ENCODE measurements at places on chromosomes 16 and 17.

DNA sequence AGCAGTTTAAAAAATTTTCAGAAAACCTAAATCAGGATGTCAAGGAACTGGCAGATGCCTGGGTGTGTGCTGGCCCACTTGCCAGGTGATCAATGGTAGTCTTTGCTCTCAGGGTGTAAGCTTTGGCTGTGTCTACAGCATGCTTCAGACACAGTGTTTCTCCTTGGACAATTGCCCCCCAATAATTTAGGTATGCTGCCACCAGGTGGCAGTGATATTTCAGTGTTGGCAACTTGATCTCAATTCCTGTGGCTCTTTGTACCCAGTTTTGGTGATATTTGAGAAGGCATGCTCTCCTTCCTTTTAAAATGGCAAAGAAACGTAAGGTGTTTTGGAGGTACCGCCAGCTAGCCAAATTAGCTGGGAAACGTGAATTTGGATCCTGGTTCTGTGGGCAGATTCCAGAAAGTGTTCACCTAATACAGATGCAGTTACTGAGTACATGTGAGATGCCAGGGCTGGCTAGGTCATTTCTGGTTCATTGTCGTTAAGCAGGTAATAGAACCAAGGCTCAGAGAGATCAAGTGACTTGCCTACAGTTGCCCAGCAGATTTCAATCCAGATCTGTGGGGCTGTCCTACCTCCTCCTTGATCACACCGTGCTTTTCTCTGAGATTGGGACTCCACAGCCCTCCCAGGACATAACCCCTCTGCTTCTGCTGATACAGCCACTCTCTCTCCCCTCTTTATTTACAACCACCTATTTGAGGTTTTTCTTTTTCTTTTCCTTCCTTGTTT is 155.6 kb upstream of the PLCG2 start:
- DNase-seq: peak; percentile 66

DNA sequence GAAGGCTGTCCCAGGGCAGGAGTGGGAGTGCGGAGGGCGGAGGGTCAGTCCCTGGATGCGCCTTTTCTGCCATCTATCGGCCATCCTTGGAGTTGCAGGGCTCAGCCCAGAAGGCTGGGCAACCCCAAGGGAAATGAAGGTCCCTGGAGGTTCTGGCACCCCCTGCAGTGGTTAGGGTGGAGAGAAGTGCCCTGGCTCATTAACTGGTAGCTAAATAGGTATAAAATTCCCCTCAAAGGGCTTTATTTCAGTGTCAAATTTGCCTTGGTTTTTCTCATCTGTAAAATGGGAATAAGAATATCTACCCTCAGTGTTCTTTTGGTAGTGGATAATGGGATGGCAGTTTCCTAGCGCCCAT is 22.4 kb downstream of the C17orf75 start:
- DNase-seq: peak; percentile 80

- DNase-seq: peak; percentile 68
These were observed 5.4 kb upstream of the PRR35 start for GRCh38 chr16:554640-555365.

GRCh38 chr17:65523411-65523810 is 38.0 kb downstream of the AXIN2 start:
- no peak for DNase-seq

DNA sequence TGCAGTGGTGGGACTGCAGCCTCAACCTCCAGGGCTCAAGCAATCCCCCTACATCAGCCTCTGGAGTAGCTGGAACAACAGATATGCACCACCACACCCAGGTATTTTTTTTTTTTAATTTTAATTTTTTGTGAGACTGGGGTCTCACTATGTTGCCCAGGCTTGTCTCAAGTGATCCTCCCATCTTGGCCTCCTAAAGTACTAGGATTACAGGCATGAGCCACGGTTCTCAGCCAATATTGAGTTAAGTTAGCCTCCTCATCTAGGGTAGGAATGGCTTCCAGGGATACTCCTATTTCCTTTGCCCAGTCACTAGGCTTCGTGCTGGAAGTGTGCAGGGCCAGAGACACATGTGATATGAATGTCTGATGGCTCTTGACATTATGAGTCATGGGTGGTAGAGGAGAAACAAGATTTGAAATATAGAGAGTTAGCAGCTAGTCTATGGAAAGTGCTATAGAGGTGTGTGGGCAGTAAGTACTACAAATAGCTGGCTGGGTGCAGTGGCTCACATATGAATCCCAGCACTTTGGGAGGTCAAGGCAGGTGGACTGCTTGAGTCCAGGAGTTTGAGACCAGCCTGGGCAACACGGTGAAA is 8.0 kb upstream of the HES7 start:
- DNase-seq: no peak

GRCh38 chr16:81616321-81617020 is 162.6 kb upstream of the PLCG2 start:
- peak; percentile 55 for DNase-seq

GRCh38 chr16:1377406-1378010 is 25.8 kb downstream of the GNPTG start:
- DNase-seq: no peak

DNA sequence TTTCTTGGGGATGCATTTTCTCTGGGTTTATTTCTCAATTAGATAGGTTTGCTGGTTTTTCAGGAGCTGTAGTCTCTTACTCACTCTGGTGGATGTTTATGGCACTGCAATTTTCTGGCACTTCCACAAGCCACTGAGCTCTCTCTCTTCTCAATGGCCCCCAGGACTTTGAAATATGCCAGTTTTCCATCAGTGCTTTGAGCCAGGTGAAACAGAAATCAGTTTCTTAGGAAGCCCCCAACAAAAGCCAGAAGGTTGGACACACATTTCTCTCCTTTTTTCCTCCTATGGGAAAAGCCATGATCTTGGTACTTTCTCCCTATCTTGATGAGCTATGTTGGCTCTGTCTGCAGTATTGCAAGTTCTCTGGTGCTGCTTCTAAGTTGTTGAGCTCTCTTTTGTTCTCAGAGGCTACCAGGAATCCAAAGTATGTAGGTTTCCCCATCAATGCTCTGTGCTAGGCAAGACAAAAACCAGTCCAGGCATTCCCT is 90.7 kb upstream of the SMIM36 start:
- DNase-seq: peak; percentile 83

- no peak for DNase-seq
These were observed 457.0 kb downstream of the WWOX start for GRCh38 chr16:78556421-78556820.

DNA sequence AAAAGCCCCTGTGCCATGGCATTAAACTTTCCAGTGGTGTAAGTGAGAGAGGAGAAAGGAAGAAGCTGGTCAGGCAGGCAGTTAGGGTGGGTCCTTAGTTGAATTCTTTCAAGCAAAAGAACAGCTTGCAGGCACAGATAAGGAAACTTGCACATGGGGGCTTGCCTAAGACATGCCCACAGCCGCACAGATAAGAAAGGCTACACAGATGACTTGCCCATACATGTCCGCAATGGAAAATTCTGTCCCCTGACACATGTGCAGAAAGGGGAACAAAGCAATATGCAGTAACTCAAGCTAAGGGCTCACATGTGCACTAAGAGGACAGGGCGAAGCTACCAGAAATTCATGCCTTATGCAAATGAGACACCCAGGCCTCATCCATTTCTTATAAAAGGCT is 69.9 kb downstream of the GSG1L start:
- no peak for DNase-seq

DNA sequence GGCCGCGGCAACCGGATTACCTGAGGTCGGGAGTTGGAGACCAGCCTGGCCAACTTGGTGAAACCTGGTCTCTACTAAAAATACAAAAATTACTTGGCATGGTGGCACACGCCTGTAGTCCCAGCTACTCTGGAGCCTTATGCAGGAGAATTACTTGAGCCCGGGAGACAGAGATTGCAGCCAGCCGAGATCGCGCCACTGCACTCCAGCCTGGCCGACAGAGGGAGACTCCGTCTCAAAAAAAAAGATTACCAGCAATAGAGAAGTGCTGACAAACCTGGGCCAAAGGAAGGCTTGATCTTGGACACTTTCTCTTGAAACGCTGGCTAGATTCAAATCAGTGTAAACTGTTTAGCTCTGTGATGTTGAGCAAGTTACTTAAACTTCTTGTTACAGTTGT is 4.3 kb downstream of the MT1H start:
- DNase-seq: no peak

GRCh38 chr17:75666959-75667790 is at the start of the genes RECQL5 and SAP30BP:
RECQL5 (minus strand) TSS chr17:75667154; CDS start chr17:75666557, 597 bp downstream.
SAP30BP (plus strand) TSS chr17:75667338; CDS start chr17:75667373, 35 bp downstream.
- DNase-seq: peak; percentile 100

DNA sequence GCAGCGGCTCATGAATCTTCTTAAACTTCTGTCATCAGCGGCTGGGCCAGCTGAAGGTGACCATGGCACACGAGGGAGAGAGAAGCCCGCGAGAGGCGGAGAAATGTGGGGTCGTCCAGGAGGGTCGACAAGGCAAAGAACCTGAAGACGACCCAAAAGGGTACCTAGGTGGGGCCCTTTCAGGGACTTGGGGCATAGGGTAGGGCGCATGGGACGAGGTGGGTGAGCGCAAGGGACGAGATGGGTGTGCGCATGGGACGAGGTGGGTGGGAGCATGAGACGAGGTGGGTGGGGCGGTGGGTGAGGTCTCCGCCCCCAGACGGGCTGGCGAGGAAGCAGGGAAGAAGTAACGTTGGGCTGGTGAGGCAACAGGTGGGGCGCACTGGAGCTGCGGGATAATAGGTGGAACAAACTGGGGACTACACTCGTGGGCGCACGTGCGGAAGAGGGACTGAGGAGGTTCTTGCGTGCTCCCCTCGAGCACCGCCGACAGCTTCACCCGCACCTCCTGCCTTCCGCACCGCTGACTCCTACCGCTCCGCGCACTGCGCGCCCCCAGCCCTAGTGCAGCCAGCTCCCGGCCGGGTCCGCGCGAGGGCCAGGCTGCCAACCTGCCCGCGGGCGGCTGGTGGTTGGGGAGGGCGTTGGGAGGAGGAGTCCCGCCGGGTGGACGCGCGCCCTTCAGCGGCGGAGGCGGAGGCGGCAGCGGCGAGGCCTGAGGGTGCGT is 23.2 kb upstream of the CRYM start:
- DNase-seq: peak; percentile 85

- DNase-seq: peak; percentile 74
These were observed 742 bp downstream of the PFN1 start for GRCh38 chr17:4947411-4948165.

GRCh38 chr17:56851008-56851407 is 17.1 kb downstream of the DGKE start:
- DNase-seq: no peak

DNA sequence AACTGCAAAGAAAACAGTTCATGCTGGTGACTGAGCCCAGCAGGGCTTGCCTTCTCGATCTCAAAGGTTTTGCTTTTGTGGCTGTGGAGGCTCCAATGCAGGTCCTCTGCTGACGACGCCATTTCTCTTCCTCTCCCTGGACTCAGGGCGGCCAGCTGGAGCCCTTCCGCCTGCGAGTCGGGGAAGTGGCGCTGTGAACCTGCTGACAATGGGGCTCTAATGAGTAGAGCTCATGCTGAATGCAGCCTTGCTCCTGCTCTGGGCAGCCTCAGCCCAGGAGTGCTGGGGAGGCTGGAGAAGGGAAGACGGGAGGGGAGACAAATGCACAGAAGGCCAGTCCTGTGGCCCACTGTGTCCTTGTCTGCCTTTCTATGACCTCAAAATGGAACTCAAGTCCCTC is 43.8 kb downstream of the VAC14 start:
- DNase-seq: no peak

- DNase-seq: no peak
These were observed 25.2 kb upstream of the ERN1 start for GRCh38 chr17:64155129-64155528.

GRCh38 chr17:79799538-79800324 is 2.9 kb upstream of the CBX8 start:
- no peak for DNase-seq

DNA sequence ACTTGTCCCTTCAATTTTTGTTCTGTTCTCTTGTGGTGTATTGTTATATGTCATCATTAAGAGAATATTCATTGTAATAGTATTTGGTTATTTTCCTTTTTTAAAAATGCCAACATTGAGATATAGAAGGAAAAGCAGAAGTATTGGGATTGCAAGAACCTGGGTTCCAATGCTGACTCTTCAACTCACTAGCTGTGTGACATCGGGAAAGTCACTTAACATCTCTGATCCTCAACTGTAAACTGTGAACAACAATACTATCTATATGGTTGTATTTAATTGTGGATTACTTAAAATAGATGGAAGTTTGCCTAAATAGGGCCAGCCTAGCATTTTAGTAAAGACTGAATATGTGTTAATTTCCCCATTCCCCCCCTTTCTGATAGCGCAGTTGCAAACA is 55.8 kb downstream of the TMEM186 start:
- no peak for DNase-seq

GRCh38 chr17:66422186-66422585 is 119.8 kb downstream of the PRKCA start:
- DNase-seq: no peak

GRCh38 chr16:52351451-52351850 is 195.5 kb downstream of the TOX3 start:
- no peak for DNase-seq

DNA sequence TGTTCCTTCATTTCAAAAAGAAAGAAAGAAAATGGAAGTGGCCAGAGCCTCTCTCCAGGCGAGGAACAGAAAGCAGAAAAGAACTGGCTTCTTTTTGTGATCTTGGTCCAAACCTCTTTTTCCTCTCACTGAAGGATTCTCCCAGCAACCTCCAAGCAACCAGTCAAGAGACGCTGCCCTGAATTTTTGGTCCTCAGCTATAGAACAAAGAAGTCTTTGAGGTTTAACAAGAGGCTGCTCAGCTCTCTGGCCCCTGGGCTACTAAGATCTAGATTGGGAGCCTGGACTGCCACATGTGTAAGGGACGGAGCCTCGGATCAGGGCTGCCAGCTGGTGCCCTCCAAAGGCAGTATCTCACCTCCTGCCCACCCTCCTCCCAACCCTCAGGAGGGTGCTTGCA is 62.6 kb downstream of the AXIN2 start:
- DNase-seq: no peak

GRCh38 chr17:66403846-66404556 is 101.6 kb downstream of the PRKCA start:
- no peak for DNase-seq

DNA sequence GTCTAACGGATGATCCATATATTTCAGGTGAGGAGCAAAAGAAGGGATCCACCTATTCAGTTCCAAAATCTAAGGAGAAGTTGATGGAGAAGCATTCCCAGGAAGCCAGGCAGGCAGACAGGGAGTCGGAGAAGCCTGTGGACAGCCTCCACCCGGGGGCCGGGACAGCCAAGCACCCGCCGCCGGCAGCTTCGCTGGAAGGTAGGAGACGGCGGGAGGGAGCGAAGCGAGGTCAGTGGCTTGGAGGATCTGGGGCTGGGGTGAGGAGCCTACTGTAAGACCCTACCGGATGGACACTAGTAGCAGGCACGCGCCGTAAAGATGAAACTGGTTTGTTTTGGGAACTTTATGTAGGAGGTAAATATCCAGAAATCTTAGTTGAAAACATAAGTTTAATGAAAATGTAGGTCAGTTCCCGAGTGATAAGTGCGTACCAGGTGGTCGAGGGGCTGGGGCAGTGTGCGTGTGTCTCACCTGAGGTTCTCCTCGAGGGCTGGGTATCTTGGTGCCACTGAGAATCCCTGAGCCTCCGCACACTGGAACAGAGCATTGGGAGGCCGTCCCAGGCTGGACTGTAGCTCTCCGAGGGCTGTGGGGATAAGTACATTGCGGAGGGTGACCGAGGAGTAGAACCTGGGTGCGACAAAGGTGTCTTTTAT is 714 bp downstream of the SPATA33 start:
- DNase-seq: peak; percentile 57
